ENCODE measurements at places on chromosomes 1 and 21.

GRCh38 chr1:230545181-230545580 lies 97.1 kb upstream of the COG2 start:
- no peak for DNase-seq

DNA sequence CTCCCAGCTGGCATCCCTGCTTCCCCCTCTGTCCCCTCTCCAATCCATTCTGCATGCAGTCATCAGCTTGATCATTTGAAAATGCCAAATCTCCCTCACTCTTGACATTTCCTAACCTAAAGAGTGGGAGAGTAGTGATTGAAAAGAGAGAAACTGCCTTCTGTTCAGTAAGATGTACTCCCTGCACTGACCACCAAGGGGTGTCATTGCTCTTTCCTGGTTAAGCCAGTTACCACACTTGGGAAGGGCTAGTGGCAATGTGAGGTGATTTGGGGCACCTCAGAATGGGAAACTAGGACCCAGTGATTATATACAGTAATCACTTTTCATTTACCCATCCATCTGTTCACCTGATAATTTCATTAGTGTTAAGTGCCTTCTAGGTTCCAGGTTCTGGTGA lies 6.9 kb upstream of the TMEM269 start:
- peak; percentile 45 for DNase-seq

DNA sequence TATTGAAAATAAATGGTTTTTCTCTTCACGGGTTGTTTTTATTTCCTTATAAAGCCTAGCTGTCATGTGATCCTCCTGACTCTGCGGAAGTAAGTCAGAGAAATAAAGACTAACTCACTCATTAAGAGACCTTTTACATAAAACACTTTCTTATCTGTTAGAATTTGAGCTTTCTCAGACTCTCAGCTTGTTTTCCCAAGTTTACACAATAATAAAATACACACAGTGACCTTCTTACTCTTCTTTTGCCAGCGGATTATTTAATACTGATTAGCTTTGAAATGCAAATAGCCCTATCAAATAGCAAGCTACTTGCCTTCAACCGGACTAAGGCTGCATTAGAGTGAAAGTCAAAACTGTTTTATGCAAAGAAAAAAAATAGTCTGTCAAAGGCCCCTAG lies 45.5 kb upstream of the CXADR start:
- DNase-seq: no peak

- DNase-seq: no peak
Observed at GRCh38 chr1:208084220-208084619, 160.0 kb downstream of the PLXNA2 start.

DNA sequence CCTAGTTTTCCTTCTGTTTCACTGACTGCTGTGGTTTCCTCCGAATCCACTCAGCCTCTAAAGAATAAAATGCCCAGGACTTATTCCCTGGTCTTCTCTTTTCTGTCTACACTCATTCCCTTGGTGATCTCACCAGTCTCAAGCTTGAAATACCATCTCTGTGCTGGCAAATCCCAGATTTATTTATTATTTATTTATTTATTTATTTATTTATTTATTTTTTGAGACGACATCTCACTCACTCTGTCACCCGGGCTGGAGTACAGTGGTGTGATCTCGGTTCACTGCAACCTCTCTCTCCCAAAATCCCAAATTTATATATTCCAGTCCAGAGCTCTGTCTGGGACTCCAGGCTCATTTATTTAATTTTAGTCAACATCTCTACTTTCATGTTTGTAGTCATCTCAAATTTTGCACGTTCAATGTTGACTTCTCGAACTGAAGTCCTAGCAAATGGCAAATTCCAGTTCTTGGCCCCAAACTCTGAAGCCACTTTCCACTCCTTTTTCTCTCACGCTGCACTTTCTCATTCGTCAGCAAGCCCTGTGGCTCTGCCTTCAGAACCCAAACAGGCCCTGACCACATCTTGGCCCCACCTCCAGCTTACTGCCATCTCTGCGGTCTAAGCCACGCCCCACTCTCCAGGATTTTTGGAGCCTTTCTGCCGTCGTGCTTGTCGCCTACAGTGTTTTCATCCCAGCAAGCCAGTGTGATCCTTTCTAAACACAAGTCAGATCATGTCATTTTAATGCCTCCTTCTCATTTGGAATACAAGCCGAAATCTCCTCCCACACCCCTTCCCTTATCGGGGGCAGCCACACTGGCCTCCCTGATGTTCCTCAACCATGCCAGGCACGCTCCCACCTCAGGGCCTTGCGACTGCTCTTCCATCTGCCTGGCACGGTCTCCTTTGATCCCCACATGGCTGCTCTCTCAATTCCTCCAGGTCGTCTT lies 14.2 kb upstream of the TENT5B start:
- peak; percentile 71 for DNase-seq

DNA sequence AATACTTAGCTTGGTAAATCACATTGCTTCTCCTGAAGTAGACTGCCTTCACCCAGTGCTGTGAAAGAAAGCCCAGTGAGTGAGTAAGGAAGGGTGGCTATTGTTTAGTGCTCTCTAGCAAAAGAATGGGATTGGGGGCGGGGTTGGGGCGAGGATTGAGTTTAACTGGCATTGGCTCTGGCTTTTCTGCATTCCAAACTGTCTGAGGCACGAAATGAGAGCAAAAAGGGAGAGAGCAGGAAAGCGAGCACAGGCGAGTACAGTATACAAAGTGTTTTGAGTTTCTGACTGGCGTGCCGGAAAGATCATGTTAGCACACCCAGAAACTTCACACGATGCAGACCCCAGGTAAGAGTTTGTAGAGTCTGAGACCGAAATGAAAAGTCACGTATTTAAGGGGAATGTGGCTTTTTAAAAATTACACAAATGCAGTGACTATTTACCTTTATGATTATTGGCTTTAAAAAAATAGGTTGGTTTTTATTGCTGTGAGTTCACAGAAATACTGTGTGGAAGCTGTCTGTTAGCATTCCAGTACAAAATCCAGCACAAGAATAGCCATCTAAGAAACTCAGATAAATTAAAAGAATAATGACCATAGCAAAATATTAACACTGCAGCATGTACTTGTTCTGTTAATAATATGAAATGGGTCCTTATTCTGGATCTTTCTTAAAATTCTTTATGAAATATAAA lies 155.4 kb downstream of the CLEC20A start:
- DNase-seq: peak; percentile 95

DNA sequence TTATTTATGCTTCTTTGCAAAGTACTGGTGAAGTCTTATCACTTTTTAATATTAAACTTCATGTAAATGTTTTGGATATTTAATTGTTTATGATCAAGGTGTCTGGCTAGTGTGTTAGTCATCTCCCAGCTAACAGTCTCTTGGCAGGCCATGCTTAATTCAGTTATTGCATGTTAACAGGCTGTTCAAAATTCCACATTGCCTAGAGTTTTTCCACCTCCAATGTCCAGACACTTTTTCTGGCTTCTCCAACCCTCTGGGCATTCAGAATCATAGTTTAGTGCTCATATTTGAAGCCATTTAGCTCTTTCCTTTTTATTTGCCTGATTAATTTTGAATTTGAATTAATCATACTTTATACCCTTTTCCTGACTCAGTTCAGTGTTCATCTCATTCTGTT lies 69.2 kb downstream of the OLFML2B start:
- DNase-seq: no peak

- DNase-seq: no peak
Observed at GRCh38 chr1:228496494-228496893, 9.3 kb downstream of the RNF187 start.

- no peak for DNase-seq
Observed at GRCh38 chr1:200343874-200344273, 66.0 kb downstream of the ZNF281 start.

- no peak for DNase-seq
Observed at GRCh38 chr1:228346731-228347130, 59.9 kb downstream of the TRIM11 start.

DNA sequence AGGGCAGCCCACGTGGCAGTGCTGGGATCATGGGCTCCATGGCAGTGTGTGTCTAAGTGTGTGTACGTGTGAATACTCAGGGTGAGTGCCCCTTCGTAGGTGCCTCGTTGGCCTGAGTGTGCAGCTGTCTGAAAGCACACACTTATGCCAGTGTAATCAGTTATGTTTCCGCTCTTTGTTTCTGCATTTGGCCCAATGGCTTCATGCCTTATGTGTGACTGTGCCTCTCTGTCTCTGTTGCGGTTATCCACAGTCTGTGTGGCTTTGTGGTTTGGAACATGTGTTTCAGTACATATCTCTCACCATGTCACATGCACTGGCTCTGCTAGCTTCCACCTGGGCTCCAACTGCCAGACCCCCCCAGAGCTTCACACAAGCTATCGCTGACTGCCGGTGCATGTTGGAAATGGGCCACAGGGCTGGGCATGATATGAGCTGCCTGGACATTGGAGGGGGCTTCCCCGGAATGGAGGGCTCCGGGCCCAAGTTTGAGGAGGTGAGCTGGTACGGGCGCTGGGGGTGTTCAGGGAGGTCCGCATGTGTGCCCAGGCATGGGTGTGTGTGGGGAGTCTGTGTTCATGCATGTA lies 70.3 kb upstream of the TINAGL1 start:
- DNase-seq: peak; percentile 82

DNA sequence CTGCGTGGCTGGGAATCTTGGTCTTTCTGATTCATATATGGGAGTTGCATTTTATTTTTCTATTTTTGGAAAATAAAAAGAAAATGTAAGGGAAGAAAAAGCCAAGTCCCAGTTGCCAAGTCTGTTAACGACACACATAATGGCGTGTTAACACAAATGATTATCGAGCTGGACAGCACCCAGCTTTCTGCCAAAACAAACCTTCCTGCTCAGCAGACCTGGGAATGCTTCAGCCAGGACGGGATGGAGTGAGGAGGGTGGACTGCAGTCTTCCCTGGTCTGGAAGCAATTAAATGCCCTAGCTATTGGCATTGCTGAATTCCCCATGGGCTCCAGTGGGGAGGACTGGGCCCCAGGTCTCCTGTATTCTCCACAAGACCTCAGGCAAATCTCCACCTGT lies 184.2 kb upstream of the USP24 start:
- DNase-seq: no peak

GRCh38 chr1:220684890-220685289 lies 5.3 kb upstream of the C1orf115 start:
- no peak for DNase-seq

- no peak for DNase-seq
Observed at GRCh38 chr21:35491920-35492678, 443.0 kb upstream of the RUNX1 start.

DNA sequence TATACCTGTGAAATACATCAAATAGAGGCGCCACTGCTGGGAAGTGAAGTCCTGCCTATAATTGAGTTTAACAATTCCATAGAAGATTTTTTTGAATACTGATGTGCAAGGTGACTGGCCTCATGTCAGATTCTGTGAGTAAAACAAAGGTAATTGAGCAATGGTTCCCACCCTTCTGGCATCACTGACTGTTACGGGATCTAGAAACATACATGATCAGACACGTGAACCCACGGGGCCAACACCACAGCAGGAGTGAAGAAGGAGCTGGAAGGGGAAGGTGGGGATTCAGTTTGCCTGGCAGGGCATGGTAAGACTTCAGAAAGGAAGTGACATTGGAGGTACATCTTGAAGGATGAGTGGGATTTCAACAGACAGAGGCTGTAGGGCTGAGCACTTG lies 270.2 kb downstream of the DISC1 start:
- no peak for DNase-seq

DNA sequence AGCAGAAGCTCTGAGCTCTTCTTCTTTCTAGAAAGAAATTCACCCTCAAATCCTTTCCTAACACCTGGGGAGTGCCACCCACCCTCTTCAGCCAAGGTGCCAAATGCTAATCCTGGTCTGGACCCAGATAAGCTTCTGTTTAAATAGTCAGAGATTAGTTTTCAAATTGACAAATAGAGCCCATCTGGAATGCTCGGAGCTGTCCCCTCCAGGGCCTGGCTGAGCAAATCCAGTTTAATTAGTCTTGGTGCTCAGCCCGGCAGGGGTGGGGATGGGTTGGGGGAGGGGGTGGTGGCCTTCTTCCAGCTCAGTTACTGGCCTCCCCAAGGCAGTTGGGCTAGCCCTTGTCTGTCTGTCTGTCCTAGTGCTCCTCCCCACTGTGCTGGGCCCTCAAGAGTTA lies 269.5 kb downstream of the GRIK3 start:
- no peak for DNase-seq

- no peak for DNase-seq
Observed at GRCh38 chr21:45448810-45449657, 44.1 kb downstream of the COL18A1 start.

DNA sequence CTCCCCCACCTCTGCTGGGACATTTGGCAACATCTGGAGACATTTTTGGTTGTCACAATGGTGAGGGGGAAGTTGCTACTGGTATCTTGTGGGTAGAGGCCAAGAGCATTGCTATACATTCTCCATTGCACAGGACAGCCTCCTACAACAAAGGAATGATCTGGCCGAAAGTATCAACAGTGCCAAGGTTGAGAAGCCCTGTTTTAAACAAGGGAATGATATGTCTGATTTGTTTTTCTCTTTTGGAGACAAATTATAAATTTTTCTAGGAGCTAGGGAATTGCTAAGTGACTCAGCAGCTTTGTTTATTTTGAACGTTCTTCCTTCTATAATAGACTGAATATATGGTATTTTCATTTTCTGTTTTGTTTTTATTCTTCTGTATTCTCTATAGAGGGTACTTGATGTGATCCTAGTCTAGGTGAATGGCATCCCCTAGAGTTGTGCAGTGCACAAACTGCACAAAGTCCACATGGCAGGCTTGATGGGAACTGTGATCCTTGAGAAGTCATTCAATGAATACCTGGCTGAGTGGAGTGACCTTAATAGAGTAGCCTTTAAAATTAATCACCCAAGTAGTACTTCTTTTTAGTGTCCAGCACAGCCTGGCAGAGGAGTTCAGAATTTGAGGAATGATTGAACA lies 288.6 kb upstream of the USP24 start:
- no peak for DNase-seq

GRCh38 chr21:38181096-38181495 lies 75.7 kb upstream of the KCNJ15 start:
- DNase-seq: peak; percentile 57

DNA sequence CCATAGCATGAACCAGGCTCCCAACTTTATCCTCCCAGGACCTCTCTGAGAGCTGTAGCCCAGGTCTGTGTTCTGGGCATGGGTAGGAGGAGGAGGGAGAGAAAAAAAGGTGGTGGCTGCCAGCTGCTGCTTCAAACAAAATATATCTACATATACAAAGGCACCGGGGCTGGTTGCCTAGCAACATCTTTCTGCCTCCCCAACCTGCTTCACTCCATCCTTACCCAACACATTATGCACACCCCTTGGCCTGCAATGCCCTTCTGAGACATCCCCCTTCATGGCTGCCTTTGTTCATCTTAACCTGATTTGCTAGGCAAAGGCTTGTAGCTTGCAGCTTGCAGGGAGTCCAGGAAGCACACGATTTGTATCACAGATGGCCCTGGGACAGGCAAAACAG lies 27.2 kb upstream of the ATP1A1 start:
- DNase-seq: no peak

DNA sequence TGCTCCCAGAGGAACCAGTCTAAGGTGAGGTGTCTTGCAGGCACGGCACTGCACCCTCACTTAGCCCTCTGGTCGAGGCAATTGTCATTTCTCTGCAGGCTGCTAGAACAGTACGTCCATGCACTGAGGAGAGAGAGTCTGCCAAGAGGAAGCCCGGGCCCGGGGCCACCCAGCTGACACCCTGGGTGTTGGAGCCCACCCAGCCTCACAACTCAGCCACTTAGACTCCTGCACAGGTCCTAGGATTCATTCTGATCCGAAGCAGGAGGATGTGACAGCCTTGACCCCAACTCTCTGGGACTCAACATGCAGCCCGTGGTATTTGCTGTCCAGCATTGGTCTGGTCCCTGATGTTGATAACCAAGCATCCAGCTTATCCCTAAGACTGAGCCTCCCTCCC lies 111.9 kb downstream of the ADSS2 start:
- no peak for DNase-seq

All from EL (cell line).